ENCODE measurements at places on chromosomes 6 and 20.

- no peak for DNase-seq
Observed at GRCh38 chr6:92011681-92012245, 1407.6 kb downstream of the EPHA7 start.

GRCh38 chr20:53708129-53708968 lies 114.7 kb upstream of the ZNF217 start:
- no peak for DNase-seq

DNA sequence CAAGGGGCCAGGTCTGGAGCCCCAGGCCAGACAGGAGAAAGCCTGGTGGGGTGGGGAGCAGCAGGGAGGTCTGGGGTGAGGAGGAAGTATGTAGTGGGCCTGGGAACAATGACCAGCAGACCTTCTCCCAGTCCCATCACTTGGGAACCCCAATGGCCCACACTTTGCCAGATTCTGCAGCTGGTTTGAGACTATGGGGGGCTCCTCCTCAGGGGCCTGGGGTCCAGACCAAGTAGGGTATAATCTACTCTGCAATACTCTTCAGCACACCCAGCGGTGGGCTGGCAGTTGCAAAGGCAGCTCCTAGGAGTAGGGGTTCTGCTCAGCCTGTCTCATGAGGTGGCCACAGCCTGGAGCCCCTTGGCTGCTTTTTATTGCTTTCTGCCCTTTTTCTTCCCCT lies 52.8 kb downstream of the NPEPL1 start:
- DNase-seq = no peak

GRCh38 chr20:9112541-9113515 lies 43.9 kb downstream of the PLCB4 start:
- DNase-seq = no peak

- DNase-seq = no peak
Observed at GRCh38 chr20:11098888-11099287, 425.1 kb upstream of the JAG1 start.

DNA sequence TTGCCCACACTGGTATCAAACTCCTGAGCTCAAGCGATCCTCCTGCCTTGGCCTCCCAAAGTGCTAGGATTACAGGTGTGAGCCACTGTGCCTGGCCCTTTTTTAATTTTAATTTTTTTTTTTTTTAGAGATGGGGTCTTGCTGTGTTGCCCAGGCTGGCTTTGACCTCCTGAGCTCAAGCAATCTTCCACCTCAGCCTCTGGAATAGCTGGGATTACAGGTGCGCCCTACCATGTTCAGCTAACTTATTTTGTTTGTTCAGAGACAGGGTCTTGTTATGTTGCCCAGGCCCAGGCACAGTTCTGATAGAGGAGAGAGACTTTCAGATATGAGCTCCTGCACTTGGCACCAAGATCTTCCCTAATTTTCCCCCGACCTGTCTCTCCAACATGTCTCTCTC lies 8.1 kb downstream of the PSORS1C2 start:
- no peak for DNase-seq

GRCh38 chr6:143451531-143451930 lies 926 bp downstream of the PEX3 start:
- no peak for DNase-seq

GRCh38 chr6:90297115-90297866 lies 648 bp upstream of the BACH2 start:
- DNase-seq = no peak

- DNase-seq = no peak
Observed at GRCh38 chr6:116564311-116564710, 7.0 kb upstream of the RWDD1 start.

- DNase-seq = no peak
Observed at GRCh38 chr6:73263570-73263909, 544 bp upstream of the KHDC1 start.

GRCh38 chr6:145813285-145814034 lies 1.1 kb downstream of the FBXO30 start:
- DNase-seq = no peak

DNA sequence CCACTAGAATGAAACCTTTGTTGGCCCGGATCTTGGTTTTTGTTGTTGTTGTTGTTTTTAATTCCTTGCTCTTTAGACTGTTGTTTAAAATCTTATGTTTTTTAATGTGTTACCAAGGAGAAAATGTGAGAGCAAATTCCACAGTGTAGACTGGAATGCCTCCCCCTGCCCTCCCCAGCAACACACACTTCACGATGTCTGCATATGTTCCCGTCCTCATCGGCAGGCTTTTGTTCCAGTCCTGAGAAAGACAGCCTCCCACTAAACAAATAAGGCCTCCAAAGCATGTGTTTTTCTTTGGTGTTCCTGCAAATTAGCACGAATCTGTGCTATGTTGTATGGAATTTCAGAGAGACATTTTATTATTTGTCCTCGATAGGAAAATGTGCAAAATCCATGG lies 263.3 kb upstream of the QKI start:
- no peak for DNase-seq

Measured in hippocampal formation (tissue), 2 donors.